K562 (cell line): ENCODE measurements at places on chromosomes 2 and 18.

DNA sequence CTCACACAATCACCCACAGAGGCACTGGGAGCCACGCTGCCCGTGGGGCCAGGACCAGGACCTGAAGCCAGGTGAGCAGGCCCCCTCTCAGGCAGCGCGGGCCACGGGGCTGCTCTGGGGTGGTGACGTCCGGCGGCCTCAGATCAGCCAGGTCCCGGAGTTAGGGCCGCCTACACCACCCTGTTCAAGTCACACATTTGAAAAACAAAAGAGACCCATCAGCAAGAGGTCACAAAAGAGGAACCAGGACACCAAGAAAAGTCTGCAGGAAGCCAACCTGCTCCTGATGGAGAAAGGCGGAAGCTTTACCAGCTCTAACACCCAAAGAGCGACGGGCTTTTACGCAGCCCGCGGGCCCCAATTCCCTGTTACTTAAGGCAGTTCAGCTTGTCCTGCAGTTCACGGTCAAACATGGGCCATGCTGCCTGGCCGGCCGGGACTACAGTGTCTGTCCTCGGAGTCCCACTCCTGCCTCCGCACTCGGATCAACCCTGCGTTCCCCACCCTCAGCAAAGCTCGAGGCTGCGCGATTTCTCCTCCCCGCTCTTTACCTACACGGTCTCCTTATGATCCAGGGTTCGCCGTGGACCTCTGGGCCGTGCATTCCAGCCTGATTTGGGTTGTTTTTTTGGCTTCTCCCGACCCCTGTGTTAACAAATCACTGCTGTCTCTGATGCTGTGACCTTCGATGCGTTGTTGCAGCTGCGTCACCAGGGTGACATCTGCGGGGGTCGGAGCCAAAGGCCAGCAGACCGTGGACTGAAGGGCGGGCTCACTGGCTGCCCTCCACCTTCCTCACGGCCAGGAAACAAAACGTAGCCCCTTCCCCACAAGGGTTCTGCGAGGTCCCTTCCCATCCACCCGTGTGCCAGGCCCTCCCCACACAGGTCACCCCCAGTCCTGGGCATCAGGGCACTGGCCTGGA lies 31.0 kb downstream of the SNORC start:
- DNase-seq: no peak
- H3K27me3 ChIP-seq: no peaks in the 10 kb centered on the region
- H3K4me3 ChIP-seq: no peak overlapping the region
- no peaks in the 10 kb centered on the region for H3K36me3 ChIP-seq
- no peak overlapping the region for H3K27ac ChIP-seq

DNA sequence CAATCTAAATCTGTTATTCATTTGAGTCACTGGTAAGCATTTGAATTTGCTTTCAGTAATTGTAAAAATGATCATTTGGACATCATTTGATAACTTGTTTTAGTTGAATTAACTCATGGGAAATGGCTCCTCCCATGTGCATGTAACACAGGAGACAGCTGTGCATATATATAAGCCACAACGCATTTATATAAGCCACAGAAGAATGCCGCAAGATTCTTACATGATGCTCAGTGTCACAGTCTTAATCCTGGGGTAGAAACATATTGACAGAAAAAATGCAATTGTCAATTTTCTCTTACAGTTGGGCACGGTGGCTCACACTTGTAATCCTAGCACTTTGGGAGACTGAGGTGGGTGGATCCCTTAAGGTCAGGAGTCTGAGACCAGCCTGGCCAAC lies 13.3 kb upstream of the IAH1 start:
- no peak overlapping the region for H3K4me3 ChIP-seq
- H3K36me3 ChIP-seq: peaks cover 73% of the 10 kb centered on the region
- no peaks in the 10 kb centered on the region for H3K27me3 ChIP-seq

- H3K4me1 ChIP-seq: no peaks in the 10 kb centered on the region
- H3K27ac ChIP-seq: no peak overlapping the region
- H3K27me3 ChIP-seq: no peaks in the 10 kb centered on the region
- no peaks in the 10 kb centered on the region for H3K36me3 ChIP-seq
Observed at GRCh38 chr2:228329282-228329681, 147.8 kb upstream of the SPHKAP start.

DNA sequence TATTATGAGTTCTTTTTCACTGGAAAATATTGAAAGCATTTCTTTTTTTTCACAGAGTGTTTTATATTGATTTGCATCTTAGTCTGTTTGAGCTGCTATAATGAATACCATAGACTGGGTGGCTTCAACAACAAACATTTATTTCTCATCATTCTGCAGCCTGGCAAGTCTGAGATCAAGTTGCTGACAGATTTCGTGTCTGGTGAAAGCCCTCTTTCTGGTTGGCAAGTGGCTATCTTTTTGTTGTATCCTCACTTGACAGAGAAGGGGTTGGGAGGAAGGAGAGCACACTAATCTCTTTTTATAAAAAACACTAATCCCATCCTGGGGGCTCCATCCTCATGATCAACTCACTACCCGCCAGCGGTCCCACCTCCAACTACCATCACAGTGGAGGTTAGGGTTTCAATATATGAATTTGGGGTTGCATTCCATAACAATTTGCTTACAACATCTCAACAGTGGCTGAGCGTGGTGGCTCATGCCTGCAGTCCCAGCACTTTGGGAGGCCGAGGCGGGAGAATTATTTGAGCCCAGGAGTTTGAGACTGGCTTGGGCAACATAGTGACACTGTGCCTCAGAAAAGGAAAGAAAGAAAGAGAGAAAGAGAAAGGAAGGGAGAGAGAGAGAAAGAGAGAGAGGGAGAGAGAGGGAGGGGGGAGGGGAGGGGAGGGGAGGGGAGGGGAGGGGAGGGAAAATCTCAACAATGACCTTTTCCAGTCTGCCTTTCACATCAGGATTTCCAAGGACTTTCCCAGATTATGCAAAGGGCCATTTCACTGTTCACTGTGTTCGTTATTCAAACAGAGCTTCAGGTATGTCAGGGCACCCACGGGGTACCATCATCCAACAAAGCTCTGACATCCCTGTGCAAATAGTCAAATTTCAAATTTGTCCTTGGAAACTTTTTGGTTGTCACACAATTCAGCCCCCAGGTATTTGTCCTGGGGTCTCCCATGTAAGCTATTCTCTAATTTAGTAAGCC lies 111.1 kb downstream of the AP1S3 start:
- no peaks in the 10 kb centered on the region; the same call in 2 of the 3 replicates for H3K36me3 ChIP-seq
- DNase-seq: no peak
- no peaks in the 10 kb centered on the region for H3K4me1 ChIP-seq
- H3K27me3 ChIP-seq: no peaks in the 10 kb centered on the region

GRCh38 chr18:80067321-80067720 lies 33.1 kb downstream of the RBFA start:
- H3K4me3 ChIP-seq: no peak overlapping the region
- no peak for DNase-seq
- H3K4me1 ChIP-seq: no peaks in the 10 kb centered on the region
- H3K27me3 ChIP-seq: no peaks in the 10 kb centered on the region
- H3K27ac ChIP-seq: no peak overlapping the region

DNA sequence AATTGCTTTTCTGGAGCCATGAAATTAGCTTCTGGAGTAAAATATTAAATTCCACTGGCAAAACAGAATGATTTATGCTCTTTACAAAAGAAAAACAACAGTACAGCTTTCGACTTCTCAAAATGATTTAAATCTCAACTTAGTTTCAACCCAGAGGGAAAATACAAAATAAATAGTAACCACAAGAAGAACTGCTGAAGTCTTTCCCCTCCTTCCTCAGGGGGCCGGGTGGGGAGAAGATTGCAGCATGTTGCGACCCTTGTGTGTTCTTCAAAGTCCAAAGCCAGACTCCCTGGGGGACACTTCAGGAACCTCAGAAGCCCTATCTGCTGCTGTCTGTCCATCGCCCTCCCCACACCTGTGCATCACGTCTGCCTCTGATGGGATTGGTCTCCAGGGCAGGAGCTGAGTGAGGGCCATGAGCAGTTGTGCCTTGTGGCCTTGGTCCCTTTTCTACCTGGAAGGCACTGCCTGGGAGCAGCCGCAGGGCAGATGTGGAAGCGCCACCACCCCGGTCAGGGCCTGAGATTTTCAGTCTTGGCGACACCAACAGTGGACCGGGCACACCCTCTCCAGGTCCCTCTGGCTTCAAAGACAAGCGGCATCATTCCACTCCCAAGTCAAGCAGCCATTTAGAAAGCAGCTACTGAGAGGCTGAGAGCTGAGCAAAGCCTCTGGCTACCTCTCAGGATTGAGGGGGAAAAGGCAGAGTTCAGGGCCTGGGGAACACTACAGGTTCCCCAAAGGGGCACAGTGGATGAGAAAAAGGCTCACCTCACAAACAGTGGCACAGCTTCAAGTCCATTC lies 210.1 kb upstream of the RAB6C start:
- H3K4me3 ChIP-seq: no peak overlapping the region
- no peaks in the 10 kb centered on the region for H3K36me3 ChIP-seq
- H3K4me1 ChIP-seq: no peaks in the 10 kb centered on the region

DNA sequence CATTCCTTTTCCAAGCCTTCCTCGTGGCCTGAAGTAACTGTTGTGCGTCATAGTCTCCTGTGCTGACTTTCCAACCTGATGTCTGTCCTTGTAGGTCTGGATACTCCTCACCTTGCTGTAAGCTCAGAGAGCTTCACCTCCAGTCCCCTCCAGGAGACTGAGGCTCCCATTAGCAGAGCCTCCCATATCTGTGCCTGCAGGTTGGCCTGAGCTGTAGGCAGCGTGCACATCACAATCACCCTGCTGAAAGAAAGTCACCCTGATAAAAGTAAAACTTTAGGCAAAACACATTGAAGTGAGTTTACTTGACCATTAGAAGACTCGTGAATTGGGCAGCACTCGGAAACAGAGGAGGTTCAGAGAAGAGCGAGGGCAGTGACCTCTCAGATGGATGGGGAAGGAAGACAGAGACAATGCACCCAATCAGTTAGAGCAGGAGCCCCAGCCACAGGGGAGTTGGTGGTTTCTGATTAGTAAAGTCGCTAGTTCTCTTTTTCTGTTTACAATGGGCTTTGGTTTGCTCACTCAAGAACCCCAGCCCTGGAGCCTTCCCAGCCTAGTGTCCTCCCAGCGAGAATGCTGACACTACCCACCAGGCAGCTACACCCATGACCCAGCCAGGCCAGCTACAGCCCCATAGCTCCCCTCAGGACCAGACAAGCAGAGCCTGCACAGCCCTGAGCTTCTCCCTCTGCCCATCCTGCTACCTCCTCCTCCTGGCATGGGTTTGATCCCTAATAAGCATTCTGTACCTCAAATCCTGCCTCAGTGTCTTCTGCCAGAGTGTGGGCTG lies 12.1 kb upstream of the TPO start:
- no peaks in the 10 kb centered on the region for H3K4me1 ChIP-seq
- no peak overlapping the region for H3K4me3 ChIP-seq
- no peak for DNase-seq
- H3K36me3 ChIP-seq: no peaks in the 10 kb centered on the region

- H3K27ac ChIP-seq: no peak overlapping the region
- no peaks in the 10 kb centered on the region for H3K36me3 ChIP-seq
- DNase-seq: no peak
Observed at GRCh38 chr2:104854498-104855220, 744 bp downstream of the POU3F3 start.

- no peak for DNase-seq
- no peaks in the 10 kb centered on the region for H3K36me3 ChIP-seq
- H3K4me3 ChIP-seq: no peak overlapping the region
- H3K4me1 ChIP-seq: no peaks in the 10 kb centered on the region
- no peak overlapping the region for H3K27ac ChIP-seq
Observed at GRCh38 chr2:17245906-17246305, 272.3 kb downstream of the RAD51AP2 start.

DNA sequence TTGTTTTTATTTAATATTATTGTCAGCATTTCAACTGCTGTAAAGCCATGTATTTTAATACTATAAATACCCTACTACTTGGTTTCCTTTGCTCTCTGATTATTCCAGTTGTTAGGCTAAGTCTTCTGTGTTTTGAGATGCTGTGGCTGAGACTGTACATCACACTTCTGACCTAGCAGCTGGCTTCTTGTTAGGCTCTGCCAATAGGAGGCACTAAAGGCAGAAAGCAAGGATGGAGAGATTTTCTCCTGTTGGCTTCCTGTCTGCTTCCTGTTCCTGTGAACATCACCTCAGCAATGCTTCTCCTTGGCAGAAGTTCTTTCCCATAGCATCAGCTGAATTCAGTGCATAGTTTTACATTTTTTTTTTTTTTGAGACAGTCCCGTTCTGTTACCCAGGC lies 68.3 kb upstream of the YPEL5 start:
- no peak overlapping the region for H3K27ac ChIP-seq
- H3K27me3 ChIP-seq: peaks cover 3% of the 10 kb centered on the region; the same call in 1 of the 3 replicates
- H3K36me3 ChIP-seq: no peaks in the 10 kb centered on the region

DNA sequence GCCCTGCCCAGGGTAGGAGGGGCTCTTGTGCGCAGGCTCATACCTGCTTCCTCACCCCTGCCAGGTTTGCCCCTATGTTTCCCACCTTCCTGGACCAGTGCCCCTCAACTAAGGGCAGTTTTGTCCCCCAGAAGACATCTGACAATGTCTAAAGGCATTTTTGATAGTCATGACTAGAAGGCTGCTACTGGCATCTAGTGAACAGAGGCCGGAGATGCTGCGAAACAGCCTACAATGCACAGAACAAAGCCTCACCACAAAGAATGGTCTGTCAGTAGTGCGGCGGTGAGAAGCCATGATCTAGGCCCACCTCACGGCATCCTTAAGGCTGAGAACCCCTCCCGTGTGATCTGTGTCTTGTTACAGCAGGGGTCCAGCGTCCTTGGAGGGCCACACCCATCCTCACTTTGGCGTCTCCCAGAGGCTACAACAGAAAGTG lies 96.0 kb downstream of the TMEM17 start:
- peak; percentile 29 for DNase-seq
- H3K27me3 ChIP-seq: no peaks in the 10 kb centered on the region
- H3K4me1 ChIP-seq: peaks cover 3% of the 10 kb centered on the region; the same call in 1 of the 2 replicates
- H3K27ac ChIP-seq: no peak overlapping the region
- no peaks in the 10 kb centered on the region; the same call in 2 of the 3 replicates for H3K36me3 ChIP-seq

DNA sequence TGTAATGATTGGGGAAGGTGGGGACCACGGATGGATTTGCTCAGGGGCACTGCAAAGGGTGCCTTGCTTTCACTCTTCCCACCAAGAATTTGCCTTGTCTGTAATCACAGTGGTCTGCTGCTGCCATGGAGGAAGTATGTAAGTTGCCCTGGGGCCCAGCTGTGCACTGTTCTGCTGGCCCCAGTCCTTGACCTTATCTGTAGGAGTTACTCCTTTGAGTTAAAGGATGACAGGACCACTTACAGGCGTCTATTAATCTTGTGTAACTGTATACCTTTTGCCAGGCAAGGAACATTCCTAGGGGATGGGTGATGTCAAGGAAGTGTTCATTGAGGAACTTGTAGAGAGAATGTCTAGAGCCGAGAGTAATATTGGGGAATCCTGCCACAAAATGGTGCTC lies 212.8 kb upstream of the LRRTM1 start:
- no peak overlapping the region for H3K27ac ChIP-seq
- H3K36me3 ChIP-seq: no peaks in the 10 kb centered on the region
- DNase-seq: no peak

DNA sequence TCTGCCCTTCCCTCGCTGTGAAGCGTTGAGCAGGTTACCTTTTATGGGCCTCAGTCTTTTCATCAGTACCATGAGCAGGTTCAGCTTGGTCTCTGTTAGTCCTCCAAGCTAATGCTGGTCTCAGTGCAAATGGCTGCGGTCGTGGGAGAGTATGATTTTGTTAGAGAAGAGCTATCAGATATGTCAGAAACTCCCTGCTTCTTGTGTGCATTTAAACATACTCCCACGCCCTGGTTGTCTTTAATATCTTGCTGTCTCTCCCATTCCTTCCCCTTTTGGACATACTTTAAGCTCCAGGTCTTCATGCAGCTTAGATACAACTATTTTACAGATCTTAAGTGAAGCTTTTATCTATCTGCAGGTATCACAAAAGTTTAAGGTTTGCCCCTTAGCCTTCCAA lies 62.9 kb downstream of the EFR3B start:
- H3K4me1 ChIP-seq: peaks cover 2% of the 10 kb centered on the region; the same call in 1 of the 2 replicates
- H3K27ac ChIP-seq: no peak overlapping the region
- no peak overlapping the region for H3K4me3 ChIP-seq
- H3K36me3 ChIP-seq: no peaks in the 10 kb centered on the region

- H3K4me1 ChIP-seq: no peaks in the 10 kb centered on the region
- no peaks in the 10 kb centered on the region for H3K36me3 ChIP-seq
- H3K27me3 ChIP-seq: no peaks in the 10 kb centered on the region
- DNase-seq: no peak
- no peak overlapping the region for H3K4me3 ChIP-seq
Observed at GRCh38 chr18:72235422-72235821, 308.7 kb downstream of the CBLN2 start.
